Mucosa of descending colon (tissue), 3 donors: ENCODE measurements at places on chromosomes 1 and 21. TPM values are rescaled to one million over a fixed set of nuclear protein-coding genes. Genes with fewer than 3 reads are reported as not detected.

Gene UBXN10
- total RNA-seq, result 5.8 TPM

Gene KRTAP27-1
- not detected for total RNA-seq

DNA sequence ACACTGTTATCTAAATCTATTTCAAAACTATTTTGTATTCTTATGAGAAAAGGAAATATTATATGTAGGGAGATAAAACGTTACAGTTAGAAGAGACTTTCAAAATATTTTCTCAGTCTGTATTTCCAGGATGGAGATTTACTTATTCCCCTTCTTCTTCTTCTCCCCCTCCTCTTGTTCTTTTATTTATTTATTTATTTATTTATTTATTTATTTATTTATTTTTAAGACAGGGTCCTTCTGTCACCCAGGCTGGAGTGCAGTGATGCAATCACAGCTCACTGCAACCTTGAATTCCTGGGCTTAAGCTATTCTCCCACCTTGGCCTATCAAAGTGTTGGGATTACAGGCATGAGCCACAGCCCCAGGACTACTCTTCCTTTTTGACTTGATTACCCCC lies 2.8 kb upstream of the RPF1 start:
- DNase-seq, result no peak

- DNase-seq, result no peak
Measured at GRCh38 chr1:61432616-61433388, 292.1 kb downstream of the TM2D1 start.

DNA sequence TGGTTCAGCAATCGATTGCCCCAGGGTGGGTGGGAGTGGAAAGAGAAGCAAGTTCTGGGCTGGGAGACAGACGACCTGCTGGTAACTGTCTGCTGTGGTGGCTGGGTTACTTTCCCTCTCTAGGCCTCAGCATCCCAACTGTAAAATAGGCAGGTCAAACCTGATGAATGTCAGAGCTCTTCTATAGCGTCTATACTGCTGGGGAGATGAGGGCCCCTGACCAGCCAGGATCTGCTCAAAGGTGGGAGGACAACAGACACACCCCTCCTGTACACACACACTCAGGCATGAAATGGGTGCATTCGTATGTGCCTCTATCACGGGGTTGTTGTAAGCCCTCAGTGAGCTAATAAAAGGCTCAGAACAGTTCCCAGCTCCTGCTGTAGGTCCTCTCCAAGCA lies 12.7 kb upstream of the EPHB2 start:
- no peak for DNase-seq

Gene KCNA3
- 2.7 TPM for total RNA-seq

GRCh38 chr1:227915564-227916553 lies 31.9 kb downstream of the WNT9A start:
- no peak for DNase-seq

Gene S100A3
- 0.85 TPM for total RNA-seq

- no peak for DNase-seq
Measured at GRCh38 chr1:63921359-63921758, 147.5 kb downstream of the ROR1 start.

DNA sequence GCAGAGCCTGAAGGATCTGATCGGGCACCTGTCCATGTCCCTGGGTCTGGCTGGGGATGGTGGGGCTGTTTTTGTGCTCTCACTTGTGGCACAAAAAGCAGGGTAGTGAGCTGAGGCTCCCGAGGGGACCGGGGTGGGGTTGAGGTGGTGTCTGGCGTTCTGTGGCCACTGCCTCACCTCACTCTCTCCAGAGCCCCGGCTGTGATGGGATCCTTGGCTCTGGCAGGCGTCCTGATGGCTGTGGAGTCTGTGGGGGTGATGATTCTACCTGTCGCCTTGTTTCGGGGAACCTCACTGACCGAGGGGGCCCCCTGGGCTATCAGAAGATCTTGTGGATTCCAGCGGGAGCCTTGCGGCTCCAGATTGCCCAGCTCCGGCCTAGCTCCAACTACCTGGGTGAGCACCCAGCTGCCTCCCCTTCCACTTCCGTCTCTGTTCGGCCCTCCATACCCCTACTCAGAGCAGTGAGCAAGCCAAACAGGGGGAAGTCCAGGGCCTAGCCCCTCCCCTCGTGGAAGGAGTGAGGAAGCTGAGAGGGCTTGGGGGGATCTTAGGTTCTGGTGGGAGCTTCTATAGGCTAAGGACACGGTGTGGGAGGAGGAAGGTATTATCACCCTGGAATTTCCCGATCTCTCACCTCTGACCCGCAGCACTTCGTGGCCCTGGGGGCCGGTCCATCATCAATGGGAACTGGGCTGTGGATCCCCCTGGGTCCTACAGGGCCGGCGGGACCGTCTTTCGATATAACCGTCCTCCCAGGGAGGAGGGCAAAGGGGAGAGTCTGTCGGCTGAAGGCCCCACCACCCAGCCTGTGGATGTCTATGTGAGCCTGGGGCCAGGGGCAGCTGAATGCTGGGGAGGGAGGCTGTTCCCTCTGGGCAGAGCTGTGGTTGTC lies 7.0 kb downstream of the ADAMTSL4 start:
- peak; percentile 52 for DNase-seq

GRCh38 chr1:19484338-19484797 lies 971 bp downstream of the CAPZB start:
- peak; percentile 63 for DNase-seq

DNA sequence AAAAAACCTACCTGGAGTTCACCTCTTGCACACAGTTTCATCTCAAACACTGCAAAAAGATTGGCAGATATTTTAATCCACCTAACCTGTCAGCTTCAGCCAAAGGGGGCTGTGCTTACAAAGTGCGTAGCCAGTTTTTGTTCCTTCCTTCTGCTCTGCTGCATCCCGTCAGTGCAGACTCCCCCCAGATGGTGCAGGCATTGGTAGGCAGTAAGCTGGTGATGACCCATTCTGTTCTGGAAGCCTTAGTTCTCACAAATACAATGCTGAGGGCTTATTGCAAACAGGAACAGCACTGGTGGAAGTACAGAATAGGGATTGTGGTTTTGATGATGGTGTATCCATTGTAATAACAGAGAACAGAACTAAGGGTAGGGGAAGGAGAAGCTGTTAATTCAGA lies 239.5 kb downstream of the RYR2 start:
- no peak for DNase-seq
